ENCODE measurements at places on chromosomes 7 and 10.

- no peak for DNase-seq
Measured at GRCh38 chr7:87000344-87000743, 59.1 kb downstream of the ELAPOR2 start.

DNA sequence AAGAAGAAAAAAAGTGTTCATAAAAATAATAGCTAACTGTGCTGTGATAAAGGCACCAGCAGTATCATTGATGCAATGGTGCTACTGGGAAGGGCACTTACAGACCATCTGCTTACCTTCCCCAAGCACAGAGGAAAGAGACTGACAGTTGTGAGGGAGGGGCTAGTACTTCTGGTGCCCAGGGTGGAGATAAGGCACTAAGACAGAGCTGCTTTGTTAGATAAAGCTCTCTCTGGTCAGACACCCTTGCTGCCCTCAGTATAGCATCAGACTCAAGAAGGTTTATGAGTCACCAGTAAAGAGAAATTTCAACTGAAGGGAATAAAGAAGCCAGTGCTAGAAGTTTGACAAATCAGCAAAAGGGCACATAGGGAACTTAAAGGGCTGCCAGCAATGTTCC lies 325.6 kb downstream of the HPSE2 start:
- no peak for DNase-seq

- DNase-seq = no peak
Measured at GRCh38 chr10:120794390-120794789, 56.8 kb upstream of the WDR11 start.

GRCh38 chr7:78073609-78074382 lies 275.2 kb downstream of the PHTF2 start:
- no peak for DNase-seq

DNA sequence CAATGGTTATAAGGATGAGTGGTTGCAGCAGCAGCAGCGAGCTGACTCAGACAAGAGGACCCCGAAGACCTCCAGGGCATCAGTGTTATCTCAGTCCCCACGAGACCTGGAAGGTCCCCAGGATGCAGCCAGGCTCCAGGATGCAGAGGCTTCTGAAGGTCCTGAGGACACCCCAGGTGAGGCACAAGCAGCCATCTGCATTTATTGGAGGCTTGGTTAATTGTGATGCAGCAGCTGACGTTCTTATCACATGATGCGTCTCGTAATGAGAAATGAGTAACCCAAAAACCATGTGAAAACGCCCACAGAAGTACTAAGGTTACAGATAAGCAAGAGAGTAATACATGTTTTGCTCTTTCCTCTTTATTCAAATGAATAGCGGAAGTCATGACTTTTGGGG lies 17.4 kb downstream of the C7orf57 start:
- DNase-seq = no peak
